ENCODE measurements at places on chromosomes 11 and 22. TPM values are rescaled to one million over a fixed set of nuclear protein-coding genes. Genes with fewer than 3 reads are reported as not detected.

The BDNF gene
- 0.92 TPM for total RNA-seq

The SLC22A9 gene
- total RNA-seq: not detected

The ZBTB3 gene
- total RNA-seq: 6.3 TPM

The RAG1 gene
- 0.19 TPM for total RNA-seq

The BEST1 gene
- total RNA-seq: 0.22 TPM

The MRGPRF gene
- 8.2 TPM for total RNA-seq

The CCDC81 gene
- total RNA-seq: 0.66 TPM

The DDI1 gene
- total RNA-seq: not detected

The NCAM1 gene
- total RNA-seq: 16.4 TPM

The TBCEL gene
- 8.7 TPM for total RNA-seq

The ART1 gene
- not detected for total RNA-seq

The RCE1 gene
- total RNA-seq: 21.7 TPM

The COA4 gene
- total RNA-seq: 72.7 TPM

The CFAP300 gene
- total RNA-seq: 0.80 TPM

The LRRC74B gene
- not detected for total RNA-seq

The TMPRSS5 gene
- total RNA-seq: 0.19 TPM

The CRYBB3 gene
- not detected for total RNA-seq

The TPBGL gene
- 0.09 TPM for total RNA-seq

The ACR gene
- total RNA-seq: not detected

The F2 gene
- not detected for total RNA-seq

The AIFM3 gene
- 1.9 TPM for total RNA-seq

The BIRC3 gene
- total RNA-seq: 5.6 TPM

The NAALAD2 gene
- 0.76 TPM for total RNA-seq

The PKNOX2 gene
- 0.40 TPM for total RNA-seq

The APOL3 gene
- total RNA-seq: 27.1 TPM

The SCUBE1 gene
- 4.0 TPM for total RNA-seq

The ENTHD1 gene
- total RNA-seq: not detected

The CNIH2 gene
- 0.70 TPM for total RNA-seq

The CNTN5 gene
- not detected for total RNA-seq

The MOV10L1 gene
- total RNA-seq: 0.57 TPM

The ARHGAP8 gene
- total RNA-seq: 9.9 TPM

The MAPK8IP2 gene
- total RNA-seq: 2.2 TPM

The OR52N4 gene
- not detected for total RNA-seq

The SAA4 gene
- not detected for total RNA-seq

The ZBTB16 gene
- 137 TPM for total RNA-seq

The SLC1A2 gene
- total RNA-seq: 0.04 TPM

The PRR5L gene
- 5.7 TPM for total RNA-seq

The OR5A1 gene
- total RNA-seq: not detected

The GSTT4 gene
- total RNA-seq: not detected

The UPB1 gene
- total RNA-seq: 0.57 TPM

The SOX10 gene
- total RNA-seq: 1.5 TPM

The CD3E gene
- total RNA-seq: 1.9 TPM

The ADSL gene
- 98.1 TPM for total RNA-seq

The GTSE1 gene
- 1.4 TPM for total RNA-seq

The TMEM135 gene
- 4.5 TPM for total RNA-seq

The CLMP gene
- 47.9 TPM for total RNA-seq

The PIM3 gene
- 75.7 TPM for total RNA-seq

The NXF1 gene
- 38.1 TPM for total RNA-seq

Data from esophagus squamous epithelium (tissue), 5 donors.